ENCODE measurements at places on chromosomes 2 and 18.
A peak's percentile ranks its signal among the peaks of the same experiment; 100 is the strongest.

- no peak for DNase-seq
Observed at GRCh38 chr2:64749446-64749845, 95.7 kb upstream of the SERTAD2 start.

- no peak for DNase-seq
Observed at GRCh38 chr2:98571796-98572195, 36.5 kb downstream of the COA5 start.

DNA sequence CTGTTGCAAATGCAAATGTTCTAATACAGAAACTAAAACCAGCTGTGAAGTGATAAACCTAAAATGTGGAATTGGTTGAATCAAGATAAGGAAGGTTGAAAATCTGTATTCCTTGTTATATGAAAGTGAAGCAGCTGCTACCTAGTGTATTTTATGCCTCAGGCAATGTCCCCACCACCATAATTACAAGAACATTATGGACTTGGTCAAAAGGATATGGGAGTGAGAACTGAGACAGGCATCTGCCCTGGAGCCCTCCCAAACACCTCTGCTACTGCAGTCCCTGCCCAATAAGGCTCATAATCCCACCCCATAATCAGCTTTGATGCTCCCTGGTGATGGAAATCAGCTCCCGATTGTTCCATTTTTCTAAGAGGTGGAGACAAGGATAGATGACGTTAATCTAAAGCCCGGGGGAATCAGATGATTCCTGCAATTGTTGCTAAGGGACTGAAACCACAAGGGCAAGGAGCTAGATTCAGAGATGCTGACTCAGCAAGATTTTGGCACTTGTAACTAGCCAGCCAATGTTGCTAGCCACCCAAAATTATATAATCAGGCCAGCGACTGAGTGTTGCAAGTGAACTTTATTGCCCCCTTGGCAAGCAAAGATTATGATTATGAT, 69.5 kb downstream of the EVA1A start:
- no peak for DNase-seq

DNA sequence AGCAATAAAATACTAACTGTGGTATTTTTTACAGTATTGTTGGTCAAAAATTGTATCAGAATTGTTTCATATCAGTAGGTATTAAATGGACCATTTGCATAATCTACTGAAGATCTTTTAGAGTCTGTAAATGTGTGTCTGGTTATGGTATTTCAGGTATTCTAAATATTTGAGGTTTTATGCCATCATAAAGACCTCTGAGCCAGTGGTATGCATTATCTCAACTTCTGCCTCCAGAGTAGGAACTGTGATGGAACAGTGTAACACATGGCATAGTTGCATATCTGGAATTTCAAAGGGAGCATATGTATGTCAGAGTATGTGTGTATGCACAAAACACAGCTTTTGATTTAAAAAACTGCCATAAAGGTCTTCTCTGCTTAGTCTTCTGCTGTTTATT, 15.4 kb downstream of the GREB1L start:
- DNase-seq: no peak

DNA sequence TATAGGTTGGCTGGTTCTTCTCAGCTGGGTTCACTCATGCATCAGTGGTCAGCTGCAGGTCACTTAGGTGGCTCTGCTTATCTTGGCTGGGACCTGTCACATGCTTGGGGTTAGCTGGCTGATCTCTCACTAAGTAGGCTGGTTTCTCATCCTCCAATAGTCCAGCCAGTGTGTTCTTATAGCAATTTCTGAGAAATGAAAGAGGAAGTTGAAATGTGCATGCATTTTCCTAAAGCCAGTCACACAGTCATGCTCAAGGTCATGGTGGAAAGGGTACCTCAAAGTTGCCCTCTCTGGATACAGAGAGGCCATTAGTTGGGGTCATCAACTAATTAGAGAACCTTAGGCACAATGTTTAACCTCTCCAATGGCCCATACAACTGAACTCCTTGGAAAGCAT, 64.4 kb downstream of the KLHL29 start:
- no peak for DNase-seq

GRCh38 chr2:148554459-148555247, 89.9 kb upstream of the EPC2 start:
- no peak for DNase-seq

- no peak for DNase-seq
Observed at GRCh38 chr2:1641523-1641922, 102.8 kb downstream of the PXDN start.

DNA sequence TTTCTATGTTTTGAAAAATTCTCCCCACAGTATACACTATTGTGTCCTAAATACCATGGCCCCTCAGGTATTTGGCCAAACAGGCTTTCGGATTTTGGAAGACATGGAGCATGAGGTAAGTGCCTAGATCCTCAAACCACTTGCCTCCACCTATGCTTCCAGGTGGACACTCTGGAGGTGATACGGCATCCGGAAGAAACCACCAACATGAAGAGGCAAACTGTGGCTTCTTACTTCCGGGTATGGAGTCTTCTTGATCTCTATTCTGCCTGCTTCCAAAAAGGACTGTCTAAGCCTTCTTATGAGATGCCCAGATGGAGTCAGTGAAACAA, 252.0 kb upstream of the SP5 start:
- DNase-seq: no peak

DNA sequence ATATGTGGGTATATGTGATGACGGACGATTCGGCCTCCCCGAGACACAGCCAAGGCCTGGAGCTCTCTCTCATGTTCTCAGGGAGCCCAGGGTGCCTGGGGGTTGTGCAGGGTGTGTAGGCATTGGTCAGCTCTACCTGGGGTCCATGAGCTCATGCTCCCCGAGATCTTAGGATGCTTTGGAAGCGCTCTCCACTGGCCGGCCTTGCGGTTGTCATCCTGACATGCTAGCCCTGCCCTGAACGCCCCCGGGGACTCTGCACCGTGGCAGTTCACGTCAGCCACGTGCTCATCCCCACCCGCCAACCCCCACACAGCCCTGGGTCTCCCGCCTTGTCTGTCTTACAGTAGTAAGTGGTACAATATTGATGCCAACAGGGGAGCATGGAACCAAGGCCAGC, 67.8 kb downstream of the RTP5 start:
- DNase-seq: no peak

- DNase-seq: no peak
Observed at GRCh38 chr2:109351164-109351756, 222.3 kb downstream of the SH3RF3 start.

DNA sequence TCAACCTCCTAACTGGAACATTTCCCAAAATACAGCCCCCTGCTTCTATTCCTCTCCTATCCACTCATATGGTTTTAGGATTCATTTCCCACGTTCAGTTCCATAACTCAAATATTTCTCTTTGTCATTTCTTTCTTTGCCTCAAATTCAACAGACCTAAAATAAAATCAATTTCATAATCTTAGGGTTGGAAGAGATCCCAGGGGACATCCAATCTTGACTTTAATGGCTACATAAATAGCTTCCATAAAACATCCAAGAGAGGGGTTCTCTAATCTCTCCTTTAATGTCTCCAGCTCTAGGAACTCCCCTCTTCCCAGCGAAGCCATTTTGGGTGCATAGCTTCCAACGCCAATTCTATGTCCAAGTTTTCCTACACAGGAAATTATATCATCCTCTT, 33.8 kb downstream of the RBKS start:
- no peak for DNase-seq

DNA sequence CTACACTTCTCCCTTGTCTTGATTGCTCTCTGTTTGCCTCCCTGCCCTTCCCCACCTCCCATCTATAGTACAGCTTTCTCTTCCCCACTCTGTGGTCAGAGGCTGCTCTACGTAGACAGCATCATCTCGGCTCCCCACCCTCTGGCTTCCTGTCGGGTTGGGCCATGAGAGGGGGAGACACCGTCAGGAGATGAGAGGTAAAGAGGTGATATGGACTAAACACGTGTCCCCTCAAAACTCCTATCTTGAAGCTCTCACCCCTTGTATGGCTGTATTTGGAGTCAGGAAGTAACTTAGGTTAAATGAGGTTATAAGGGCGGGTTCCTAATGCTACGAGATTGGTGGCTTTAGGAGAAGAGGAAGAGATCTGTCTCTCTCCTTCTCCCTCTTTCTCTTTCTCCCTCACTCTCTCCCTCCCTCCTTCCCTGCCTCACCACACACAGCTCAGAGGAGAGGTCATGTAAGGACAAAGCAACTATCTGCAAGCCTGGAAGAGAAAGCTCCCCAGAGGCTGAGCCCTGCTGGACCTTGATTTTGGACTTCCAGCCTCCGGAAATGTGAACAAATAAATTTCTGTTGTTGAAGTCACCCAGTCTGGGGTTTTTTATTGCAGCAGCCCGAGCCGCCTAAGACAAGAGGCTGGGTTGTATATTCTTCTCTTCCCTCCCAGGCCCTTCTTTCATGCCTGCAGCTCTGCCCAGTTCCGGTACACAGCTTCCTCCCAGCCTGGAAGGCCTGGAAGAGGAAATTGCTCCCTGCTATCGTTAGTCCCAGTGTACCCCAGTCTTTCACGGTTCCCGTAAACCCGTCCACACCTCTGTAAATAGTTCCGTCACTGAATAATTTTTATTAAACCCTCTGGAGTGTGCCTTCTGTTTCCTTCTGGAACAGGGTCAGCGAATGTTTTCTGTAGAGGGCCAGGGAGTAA, 138.0 kb downstream of the AKAIN1 start:
- no peak for DNase-seq

DNA sequence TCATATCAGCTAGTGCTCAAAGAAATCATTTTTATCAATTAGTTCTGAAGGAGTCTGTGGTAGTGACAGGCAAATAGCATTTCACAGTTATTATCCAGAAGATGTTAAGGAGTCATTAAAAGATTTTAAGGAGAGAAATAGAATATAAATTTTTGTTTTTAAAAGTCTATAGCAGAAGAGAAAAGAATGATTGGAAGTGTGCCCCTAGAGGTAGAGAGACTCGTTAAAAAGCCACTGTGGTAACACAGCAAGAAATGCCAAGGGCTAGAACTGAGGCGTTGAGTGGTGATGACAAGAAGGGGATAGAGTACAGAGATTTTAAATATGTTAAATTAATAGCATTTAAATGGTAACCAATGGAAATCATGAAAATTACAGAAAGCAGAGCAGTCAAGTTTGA, 78.3 kb downstream of the VWC2L start:
- no peak for DNase-seq

DNA sequence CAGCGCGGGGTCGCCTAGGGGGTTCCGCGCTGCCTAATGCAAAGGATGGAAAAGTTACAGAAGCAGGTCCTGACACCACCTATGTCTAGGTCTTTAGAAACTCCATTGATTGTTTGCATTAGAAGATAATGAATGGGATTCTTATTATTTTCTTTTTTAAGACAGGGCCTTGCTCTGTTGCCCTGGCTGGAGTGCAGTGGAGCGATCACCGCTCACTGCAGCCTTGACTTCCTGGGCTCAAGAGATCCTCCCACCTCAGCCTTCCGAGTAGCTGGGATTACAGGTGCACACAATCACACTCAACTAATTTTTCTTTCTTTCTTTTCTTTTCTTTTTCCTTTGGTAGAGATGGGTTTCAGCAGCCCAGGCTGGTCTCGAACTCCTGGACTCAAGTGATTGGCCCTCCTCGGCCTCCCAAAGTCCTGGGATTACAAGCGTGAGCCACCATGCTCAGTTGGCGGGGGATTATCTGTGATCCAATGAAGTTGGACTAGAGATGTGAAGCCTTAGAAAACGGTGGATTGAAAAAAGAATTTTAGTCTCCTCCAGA, 761 bp upstream of the IDH1 start:
- no peak for DNase-seq

DNA sequence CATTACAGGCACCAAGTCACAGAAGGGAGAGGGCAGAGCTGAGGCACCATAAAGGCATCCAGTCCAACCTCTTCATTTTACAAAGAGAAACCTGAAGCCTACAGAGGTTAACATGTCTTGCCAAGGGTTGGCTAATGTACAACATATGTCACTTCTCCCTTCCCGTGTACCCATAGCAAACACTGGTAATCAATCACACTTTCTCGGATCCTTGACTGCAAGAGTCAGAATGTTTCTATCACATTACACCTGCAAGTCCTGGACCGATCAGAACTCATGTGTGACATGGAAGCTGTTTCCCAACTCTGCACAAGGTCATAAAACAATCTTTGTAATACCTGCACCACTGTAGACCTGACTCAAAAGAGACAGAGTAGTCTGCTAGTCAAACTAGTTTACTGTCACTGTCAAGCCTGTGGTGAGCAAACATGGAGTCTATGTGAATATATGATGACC, 6.0 kb downstream of the ANKRD44 start:
- no peak for DNase-seq

DNA sequence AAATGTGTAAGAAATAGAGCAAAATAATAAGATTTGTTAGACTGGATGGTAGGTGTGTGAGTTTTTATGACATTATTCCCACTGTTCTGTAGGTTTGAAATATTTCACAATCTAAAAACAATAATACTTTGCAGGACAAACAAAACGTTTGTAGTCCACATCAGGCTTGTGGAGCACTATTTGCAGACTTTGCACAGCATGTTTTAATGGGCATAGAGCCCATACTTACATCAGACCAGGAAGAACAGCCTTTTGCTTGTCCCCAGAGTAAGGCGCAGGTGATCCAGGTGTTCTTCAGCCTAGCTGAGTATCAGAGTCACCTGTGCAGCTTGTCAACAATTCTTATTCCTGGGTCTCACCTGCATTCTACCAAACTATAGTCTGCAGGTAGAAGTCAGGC, 9.1 kb upstream of the STK39 start:
- no peak for DNase-seq

DNA sequence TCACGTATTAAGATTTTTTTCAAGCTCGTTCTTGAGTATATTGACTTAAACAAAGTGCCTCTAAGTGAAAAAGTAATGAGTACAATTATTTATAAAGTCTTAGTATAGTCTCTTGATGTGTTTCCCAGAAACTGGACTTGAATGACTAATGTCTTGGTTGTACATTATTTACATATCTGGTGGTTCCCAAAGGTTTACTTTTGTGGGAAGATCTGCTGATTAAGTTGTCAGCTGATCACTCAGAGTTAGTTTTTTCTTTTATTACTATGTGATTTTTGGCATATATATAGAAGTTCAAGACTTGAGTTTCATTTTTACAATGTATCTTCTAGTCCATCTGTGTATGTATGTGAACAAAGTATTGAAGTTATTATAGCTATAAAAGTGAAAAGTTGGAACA, 29.5 kb downstream of the RNF144A start:
- peak; percentile 12 for DNase-seq

DNA sequence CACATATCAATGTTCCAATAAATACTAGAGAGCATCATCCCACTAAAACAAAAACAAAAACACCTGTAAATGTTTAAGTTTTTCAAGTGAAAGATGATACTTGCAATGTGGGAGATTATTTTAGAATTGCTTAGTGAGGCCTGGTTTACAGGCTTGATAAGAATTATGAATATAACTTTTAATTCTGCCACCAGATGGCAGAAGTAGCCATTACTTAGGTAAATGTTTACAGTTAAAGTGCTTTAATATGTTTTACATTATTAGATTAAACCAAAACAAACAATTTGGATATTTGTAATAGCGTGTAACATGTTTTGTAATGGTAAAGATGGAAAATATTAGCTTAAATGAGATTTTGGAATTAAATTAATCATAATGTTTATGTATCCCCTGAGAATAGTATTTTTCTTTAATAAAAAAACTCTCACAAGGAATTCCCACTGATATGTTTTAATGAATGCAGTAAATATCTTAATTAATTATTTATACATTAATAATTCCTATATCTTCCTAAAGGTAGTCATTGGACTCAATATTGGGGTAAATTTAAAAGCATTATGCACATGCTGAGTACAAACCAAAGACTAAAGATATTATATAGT, 522.0 kb downstream of the SPAG16 start:
- DNase-seq: no peak
